Stimulated activated CD4-positive, alpha-beta T cell treated with anti-CD3 and anti-CD28 coated beads, Interleukin-4, amount 100 ng/mL, for 4 hours (primary cell): ENCODE measurements at places on chromosomes 5 and 9.
A peak's percentile ranks its signal among the peaks of the same experiment; 100 is the strongest.

GRCh38 chr9:5563886-5564285, 53.6 kb downstream of the PDCD1LG2 start:
- no peak for DNase-seq

- DNase-seq, result no peak
Observed at GRCh38 chr9:875119-875962, 33.8 kb downstream of the DMRT1 start.

GRCh38 chr9:136726118-136726517, 13.7 kb downstream of the DIPK1B start:
- no peak for DNase-seq

GRCh38 chr5:150489360-150490295, 18.3 kb upstream of the NDST1 start:
- no peak for DNase-seq

- DNase-seq, result no peak
Observed at GRCh38 chr5:169875731-169876130, 104.6 kb downstream of the INSYN2B start.

GRCh38 chr5:128408622-128409021, 129.4 kb downstream of the FBN2 start:
- no peak for DNase-seq

GRCh38 chr9:76571288-76571687, 112.3 kb downstream of the GCNT1 start:
- DNase-seq, result no peak

- DNase-seq, result peak; percentile 67
Observed at GRCh38 chr9:34500623-34501267, 22.0 kb downstream of the ENHO start.

GRCh38 chr5:135533794-135534193, 2.0 kb downstream of the NEUROG1 start:
- no peak for DNase-seq

DNA sequence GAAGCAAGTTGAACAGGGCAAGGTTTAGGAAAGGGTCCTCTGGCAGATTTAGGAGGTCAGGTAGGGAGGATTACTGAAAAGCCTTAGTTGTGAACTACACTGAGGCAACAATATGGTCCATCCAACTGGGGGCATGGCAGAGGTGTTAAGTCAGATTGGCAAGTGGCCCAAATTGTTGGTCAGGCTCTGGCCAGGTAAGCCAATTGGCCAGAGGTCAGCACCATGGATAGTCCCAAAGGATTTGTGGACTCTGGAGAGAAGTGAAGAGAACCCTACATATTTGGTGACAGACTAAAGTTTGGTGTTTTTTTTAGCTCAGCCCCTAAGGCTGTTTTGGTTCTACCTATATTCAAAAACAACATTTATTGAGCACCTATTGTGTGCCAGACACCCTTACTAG, 39.1 kb upstream of the RASGRF2 start:
- DNase-seq, result no peak

- no peak for DNase-seq
Observed at GRCh38 chr9:9950813-9951212, 662.0 kb downstream of the PTPRD start.

GRCh38 chr5:157057459-157058370, 1.2 kb downstream of the HAVCR1 start:
- DNase-seq, result no peak

- no peak for DNase-seq
Observed at GRCh38 chr5:38666668-38667498, 110.4 kb upstream of the LIFR start.

DNA sequence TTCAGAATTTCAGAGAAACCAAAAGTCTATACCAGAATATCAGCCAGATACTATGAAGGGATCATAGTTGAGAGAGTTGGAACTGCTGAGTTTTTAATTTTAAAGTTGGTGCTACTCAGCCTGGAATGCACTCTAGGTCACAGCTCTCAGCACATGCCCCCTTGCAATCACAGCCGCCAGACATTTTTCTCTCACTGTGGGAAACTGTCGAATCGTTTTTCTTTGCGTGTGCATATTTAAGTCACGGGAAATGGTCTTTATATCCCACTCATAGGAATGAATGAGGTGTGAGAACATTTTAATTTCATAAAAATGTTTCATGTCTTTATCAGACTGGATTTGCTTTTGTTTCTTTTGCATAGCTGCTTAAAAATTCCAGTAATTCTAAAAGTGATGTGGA, 12.2 kb upstream of the SPDL1 start:
- no peak for DNase-seq

DNA sequence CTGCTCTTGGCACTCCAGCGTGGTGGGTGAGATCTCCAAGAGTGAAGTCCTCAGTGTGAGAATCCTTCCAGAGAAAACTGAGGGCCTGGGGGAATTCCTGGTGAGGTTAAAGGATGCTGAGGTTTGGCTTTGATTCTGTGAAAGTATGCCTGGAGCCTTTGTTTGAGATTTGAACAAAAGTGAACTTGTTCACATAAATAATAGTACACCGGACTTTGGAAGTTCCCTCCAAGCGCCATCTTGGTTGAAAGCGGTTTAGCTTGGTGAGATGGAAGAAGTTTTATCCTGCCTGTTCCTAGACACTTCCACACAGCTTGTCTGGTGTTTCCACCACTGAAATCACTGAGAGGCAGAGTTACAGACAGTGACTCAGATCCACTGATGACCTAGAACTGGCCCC, 286.4 kb downstream of the NTRK2 start:
- DNase-seq, result no peak

DNA sequence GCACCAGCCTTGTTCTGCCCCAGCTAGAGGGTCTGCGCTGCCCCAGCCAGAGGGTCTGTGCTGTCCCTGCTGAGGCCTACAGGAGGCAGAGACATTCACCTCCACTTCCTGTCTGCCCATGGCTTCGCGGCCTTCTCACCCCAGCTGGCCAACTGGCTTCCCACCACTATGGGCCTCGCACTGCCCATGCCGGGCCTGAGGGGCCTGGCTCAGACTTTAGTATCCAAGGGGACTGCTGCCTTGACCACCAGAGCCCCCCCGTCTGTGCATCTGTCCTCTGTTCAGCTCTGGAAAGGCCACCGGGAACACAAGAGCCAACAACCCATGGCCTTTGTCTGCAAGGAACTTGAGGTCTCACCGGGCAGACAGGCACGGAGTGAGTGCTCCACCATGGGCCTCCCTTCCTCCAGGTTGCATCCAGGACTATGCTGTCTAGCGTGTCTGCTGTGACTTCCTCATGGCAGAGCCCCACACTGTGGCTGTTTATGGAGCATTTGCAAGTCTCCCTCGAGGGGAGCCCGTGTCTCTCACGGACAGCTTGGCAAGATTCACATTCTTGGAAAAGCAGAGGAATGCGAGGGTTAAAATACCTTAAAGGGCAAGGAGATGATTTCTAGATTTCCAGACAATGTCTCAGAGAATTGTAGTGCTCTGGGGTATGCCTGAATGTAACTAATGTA, 1.7 kb downstream of the DCANP1 start:
- DNase-seq, result no peak

- no peak for DNase-seq
Observed at GRCh38 chr5:124237206-124237695, 509.2 kb downstream of the ZNF608 start.

DNA sequence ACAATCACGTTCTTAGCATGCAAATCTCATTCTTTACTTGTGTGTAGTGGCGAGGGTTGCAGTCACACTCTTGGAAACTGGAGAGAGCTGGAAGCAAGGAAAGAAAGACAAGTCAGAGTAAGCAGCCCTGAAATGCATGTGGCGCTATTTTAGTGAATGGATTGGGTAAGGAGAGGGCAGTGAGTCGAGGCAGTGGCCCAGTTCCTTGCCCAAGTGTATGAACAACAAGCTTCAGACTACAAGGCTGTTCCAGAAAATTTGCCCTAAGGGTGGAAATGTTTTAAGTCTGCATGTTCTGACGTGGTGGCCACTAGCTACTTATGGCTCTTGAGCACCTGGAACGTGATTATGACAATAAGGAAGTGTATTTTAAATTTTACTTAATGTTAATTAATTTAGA, 59.4 kb upstream of the PTPN3 start:
- DNase-seq, result no peak

- DNase-seq, result no peak
Observed at GRCh38 chr5:74945561-74946165, 79.5 kb upstream of the FAM169A start.

GRCh38 chr5:52342361-52342760, 445.4 kb upstream of the ITGA1 start:
- DNase-seq, result no peak

GRCh38 chr5:51347704-51348103, 35.5 kb upstream of the ISL1 start:
- DNase-seq, result no peak

- DNase-seq, result no peak
Observed at GRCh38 chr5:138258704-138259292, 15.6 kb downstream of the GFRA3 start.

DNA sequence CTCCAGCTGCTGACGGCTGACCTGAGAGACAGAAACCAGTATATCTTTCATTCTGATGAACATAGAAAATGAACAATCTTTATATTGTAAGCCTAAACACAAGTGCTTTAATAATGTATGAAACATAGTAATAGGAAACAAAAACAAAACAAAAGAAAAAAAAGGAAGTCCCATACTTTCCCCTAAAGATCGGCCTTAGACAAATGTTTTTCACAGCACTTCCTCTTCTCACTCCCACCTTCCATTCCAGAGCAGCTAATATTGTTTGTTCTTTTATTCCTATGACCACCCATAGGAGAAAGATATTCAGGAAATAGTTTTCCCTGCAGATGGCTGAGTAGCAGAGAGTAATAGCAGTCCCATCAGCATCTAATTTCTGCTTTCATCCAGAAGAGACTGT, 194.4 kb upstream of the SLC27A6 start:
- no peak for DNase-seq

- DNase-seq, result no peak
Observed at GRCh38 chr9:5712651-5713390, 83.9 kb downstream of the RIC1 start.

DNA sequence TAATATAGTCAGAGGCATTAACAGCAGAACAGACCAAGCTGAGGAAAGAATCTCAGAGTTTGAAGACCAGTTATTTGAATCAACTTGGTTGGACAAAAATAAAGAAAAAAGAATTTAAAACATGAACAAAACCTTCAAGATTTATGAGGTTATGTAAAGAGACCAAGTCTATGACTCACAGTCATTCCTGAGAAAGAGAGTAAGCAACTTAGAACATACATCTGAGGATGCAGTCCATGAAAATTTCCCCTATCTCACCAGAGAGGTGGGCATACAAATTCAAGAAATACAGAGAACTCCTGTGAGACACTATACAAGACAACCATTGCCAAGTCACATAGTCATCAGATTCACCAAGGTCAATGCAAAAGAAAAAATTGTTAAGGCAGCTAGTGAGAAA, 17.4 kb upstream of the C9orf72 start:
- DNase-seq, result no peak

GRCh38 chr5:1536322-1536845, 12.6 kb upstream of the LPCAT1 start:
- peak; percentile 56 for DNase-seq

DNA sequence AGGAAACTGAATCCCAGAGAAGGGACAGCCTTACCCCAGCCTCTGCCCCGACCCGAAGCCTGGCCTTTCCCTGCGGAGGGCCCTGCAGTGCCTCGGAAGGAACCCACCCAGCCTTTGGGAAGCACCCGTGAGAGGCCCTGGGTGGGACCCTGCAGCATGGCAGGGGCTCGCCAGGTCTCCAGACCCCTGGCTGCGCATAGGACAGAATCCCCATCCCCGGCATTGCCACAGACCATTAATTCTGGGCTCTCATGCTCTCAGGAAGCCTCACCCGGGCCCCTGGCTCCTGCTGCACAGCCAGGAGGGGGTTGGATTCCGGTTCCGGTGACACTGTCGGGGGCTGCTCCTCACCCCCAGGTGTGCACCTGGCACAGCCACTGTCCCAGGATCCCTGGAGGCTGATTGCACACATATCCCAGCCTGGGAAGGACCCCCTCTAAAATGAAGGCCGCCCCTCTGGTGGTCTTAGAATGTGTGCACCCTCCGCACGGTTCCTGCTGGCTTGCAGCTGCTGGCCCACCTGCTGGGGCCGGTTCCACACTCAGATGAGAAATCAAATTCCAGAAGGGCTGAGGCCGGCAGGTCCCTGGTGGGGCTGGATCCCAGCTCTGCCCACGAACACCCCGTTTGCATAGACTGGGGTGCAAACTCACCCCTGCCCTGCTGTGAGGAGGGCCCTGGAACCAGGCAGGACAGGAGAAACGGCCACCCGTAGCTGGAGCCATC, 4.7 kb downstream of the EGFL7 start:
- DNase-seq, result no peak

DNA sequence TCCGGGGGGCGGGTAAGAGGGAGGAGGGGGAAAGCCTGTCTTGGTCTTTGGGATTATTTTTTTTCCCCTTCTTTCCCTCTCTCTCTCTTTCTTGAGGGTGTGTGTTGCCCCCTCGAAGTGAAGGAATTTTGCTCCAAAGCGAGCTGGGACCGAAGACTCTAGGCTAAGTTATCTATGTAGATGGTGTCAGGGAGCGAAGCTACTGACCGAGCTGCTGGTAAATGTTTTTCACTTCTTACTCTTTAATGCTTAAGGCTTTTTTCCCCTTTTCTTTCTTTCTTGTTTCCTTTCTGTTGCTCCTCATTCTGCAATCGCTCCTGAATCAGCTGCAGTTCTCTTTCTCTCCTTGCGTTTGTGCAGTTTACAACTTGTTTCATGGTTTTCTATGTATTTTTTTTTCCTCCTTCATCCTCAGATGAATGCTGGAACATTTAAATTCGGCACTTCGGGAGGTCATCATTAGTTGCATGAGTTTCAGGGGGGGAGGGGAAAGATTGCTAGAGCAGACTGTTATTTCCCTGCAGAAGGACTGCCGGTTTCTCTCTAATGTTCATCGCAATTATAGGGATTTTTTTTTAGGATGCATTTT, 1312.0 kb upstream of the WWC1 start:
- DNase-seq, result no peak

GRCh38 chr5:170420806-170421412, 31.7 kb upstream of the KCNMB1 start:
- peak; percentile 31 for DNase-seq

DNA sequence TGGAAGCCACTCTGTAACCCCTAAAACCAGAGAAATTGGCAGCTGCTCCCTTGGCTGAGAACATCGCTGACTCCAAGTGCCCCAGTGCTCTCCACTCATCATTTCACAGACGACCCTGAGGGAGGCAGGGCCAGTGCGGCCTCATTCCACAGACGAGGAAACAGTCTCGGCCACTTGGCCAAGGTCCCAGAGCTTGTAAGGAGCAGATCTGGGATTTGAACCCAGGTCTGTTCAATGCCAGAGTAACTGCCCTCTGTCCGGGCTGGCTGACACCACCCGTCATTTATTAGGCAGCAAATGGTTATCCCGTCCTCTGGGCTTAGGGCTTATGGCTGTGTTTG, 19.9 kb upstream of the IER5L start:
- DNase-seq, result no peak
